Ecto neural progenitor cell (in vitro differentiated cells): ENCODE measurements at places on chromosomes 1 and 21.

DNA sequence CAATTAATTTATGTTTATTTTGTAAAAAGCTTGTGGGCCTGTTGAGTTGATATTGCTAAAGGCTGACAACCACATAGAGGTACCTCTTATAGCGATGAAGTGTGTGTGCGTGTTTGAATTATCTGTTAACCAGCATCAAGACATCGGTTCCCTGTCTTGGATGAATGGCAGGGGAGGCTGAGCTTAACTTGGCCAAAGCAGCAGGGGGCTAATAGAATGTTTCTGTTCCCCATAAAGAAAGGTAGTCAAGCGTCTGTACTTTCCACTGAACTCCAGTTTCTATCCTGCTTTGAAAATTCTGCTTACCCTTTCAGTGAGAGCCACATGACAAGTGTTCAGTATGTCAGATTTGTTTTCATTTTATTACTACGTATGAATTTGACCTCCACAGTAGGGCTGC lies 63.0 kb downstream of the ROR1 start:
- no peak for DNase-seq

GRCh38 chr1:118247593-118247992 lies 62.6 kb upstream of the SPAG17 start:
- no peak for DNase-seq

DNA sequence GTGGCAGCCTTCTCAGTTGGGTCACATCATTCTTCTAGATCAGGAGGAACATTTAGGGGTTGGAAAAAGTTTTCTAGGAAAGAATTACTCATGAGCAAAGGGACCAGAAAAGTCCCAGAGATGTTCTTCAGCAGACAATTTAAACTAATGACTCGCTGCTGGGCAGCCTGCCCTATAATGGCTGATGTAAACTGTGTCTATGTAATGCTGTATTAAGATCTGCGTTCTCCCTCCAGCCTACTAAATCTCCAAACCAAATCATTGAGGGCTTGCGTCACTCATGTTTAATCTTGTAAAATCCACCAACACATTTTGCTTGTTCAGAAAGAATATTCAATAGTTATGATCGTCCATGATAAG lies 92.1 kb downstream of the LRRC8C start:
- no peak for DNase-seq

- DNase-seq = no peak
Observed at GRCh38 chr1:2385606-2386280, 5.6 kb downstream of the MORN1 start.

GRCh38 chr1:39650431-39650830 lies 11.0 kb upstream of the HEYL start:
- DNase-seq = no peak

DNA sequence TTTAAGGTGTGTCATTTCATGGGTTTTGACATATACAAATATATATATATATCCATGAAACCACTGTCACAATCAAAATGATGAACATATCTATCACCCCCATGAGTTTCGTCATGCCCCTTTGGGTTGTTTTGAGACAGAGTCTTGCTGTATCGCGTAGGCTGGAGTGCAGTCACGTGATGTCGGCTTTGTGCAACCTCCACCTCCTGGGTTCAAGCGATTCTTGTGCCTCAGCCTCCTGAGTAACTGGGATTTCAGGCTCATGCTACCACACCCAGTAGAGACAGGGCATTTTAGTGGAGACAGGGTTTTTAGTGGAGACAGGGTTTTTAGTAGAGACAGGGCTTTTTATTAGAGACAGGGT lies 8.0 kb downstream of the HJV start:
- no peak for DNase-seq

GRCh38 chr1:58443986-58444868 lies 102.3 kb downstream of the OMA1 start:
- no peak for DNase-seq
